ENCODE measurements at places on chromosomes 6 and 20. TPM values are rescaled to one million over a fixed set of nuclear protein-coding genes. Genes with fewer than 3 reads are reported as not detected.

DNA sequence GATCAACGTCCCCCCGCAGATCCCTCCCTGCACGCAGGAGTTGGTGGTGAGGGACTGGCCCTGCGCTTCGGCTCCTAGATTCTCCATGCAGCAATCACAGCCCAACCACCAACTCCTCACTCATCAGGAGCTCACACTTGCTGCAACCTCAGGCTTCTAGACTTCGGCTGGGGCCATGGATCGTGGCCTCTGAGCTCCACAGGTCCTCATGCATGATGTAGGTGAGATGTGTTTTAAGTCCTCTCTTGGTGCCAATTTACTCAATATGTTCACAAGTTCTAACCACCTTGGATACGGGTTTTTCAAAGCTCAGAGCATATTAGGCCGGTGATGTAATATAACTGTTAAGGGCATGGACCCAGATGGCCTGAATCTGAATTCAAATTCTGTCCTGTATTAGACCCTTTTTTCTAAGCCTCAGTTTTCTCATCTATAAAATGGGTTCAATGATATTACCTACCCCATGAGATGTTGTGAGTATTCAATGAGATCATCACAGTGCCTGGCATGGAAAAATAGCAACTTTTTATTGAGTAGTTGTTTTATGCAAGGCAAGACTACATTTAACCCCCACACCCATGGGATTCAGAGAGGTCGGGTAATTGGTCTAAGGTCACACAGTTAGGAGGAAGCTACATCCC lies 31.0 kb downstream of the SUN5 start:
- no peak for DNase-seq
- no peaks in the 10 kb centered on the region for H3K4me1 ChIP-seq
- H3K27ac ChIP-seq, result no peak overlapping the region
- peaks cover 3% of the 10 kb centered on the region for H3K27me3 ChIP-seq
- H3K4me3 ChIP-seq, result no peak overlapping the region

DNA sequence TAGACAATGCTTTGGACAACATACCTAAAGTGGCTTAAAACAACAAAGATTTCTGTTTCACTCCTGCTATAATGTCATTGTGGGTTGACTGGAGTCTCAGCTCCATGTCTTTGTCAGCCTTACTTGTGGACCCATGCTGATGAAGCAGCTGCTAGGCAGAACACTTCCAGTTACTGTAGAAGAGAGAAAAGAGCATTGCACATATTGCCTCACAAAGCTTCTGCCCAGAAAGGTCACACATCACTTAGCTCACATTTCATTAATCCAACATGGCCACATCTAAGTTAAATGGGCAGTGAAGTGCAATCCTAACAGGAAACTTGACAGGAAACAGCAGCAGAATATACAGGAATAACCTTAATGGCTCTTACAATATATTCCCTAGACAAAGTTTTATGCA lies 480.5 kb upstream of the HTR1E start:
- H3K4me1 ChIP-seq, result no peaks in the 10 kb centered on the region
- no peak overlapping the region for H3K4me3 ChIP-seq
- no peak overlapping the region for H3K27ac ChIP-seq
- no peaks in the 10 kb centered on the region for H3K36me3 ChIP-seq
- DNase-seq, result no peak

GRCh38 chr20:661474-662270 lies 8.7 kb upstream of the SRXN1 start:
- H3K4me3 ChIP-seq, result no peak overlapping the region
- no peak overlapping the region for H3K27ac ChIP-seq
- peaks cover 6% of the 10 kb centered on the region for H3K27me3 ChIP-seq
- DNase-seq, result no peak

- DNase-seq, result no peak
- H3K27me3 ChIP-seq, result peaks cover 12% of the 10 kb centered on the region
- no peak overlapping the region for H3K4me3 ChIP-seq
Observed at GRCh38 chr6:105755885-105756284, 330.3 kb upstream of the PRDM1 start.

GRCh38 chr20:22974354-22974753 lies 60.8 kb upstream of the SSTR4 start:
- peaks cover 12% of the 10 kb centered on the region for H3K4me1 ChIP-seq
- no peak overlapping the region for H3K27ac ChIP-seq
- no peak overlapping the region for H3K4me3 ChIP-seq

- no peak overlapping the region for H3K4me3 ChIP-seq
- peaks cover 32% of the 10 kb centered on the region for H3K27me3 ChIP-seq
- H3K36me3 ChIP-seq, result no peaks in the 10 kb centered on the region
- no peak for DNase-seq
Observed at GRCh38 chr20:46188866-46189541, 70.9 kb downstream of the CD40 start.

GRCh38 chr20:4415281-4415680 lies 306.4 kb upstream of the PRND start:
- no peaks in the 10 kb centered on the region for H3K36me3 ChIP-seq
- no peak overlapping the region for H3K4me3 ChIP-seq
- peaks cover 4% of the 10 kb centered on the region for H3K27me3 ChIP-seq
- no peaks in the 10 kb centered on the region for H3K4me1 ChIP-seq

GRCh38 chr6:134870677-134871498 lies 79.0 kb downstream of the ALDH8A1 start:
- H3K27me3 ChIP-seq, result no peaks in the 10 kb centered on the region
- no peaks in the 10 kb centered on the region for H3K4me1 ChIP-seq
- no peak overlapping the region for H3K27ac ChIP-seq
- no peaks in the 10 kb centered on the region for H3K36me3 ChIP-seq
- H3K4me3 ChIP-seq, result no peak overlapping the region

DNA sequence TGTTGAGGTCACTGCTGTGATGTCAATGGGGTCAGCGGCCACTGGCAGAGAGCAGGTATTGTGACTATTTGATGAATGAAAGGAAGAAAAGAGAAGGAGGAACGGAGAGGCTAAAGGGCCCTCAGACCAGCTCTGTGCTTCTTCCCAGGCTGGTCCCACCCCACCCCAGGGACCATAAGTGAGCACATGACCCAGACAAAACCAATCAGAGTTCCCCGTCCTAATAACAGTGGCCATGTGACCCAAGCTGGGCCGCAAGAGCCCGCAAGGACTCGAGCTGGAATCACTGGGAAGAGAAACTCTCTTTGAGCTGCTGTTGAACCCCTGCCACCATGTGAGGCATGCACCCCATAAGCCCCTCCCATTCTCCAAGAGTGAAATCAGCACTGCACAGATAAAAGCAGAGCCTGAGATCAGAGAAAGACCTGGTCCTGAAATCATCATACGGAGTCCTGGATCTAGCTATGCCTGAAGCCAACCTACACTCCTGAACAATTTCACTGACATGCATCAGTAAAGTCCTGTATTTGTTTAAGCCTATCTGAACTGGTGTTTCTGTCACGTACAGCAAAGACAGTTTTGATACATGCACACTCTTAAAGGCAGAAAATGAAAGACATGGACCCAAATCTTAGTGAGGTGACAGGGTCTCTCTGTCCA lies 90.2 kb downstream of the PREX1 start:
- H3K4me3 ChIP-seq, result no peak overlapping the region
- H3K27ac ChIP-seq, result no peak overlapping the region
- H3K4me1 ChIP-seq, result peaks cover 14% of the 10 kb centered on the region
- H3K27me3 ChIP-seq, result peaks cover 3% of the 10 kb centered on the region

GRCh38 chr6:55774286-55775028 lies 100.9 kb downstream of the BMP5 start:
- H3K27ac ChIP-seq, result no peak overlapping the region
- H3K36me3 ChIP-seq, result no peaks in the 10 kb centered on the region
- H3K4me1 ChIP-seq, result peaks cover 14% of the 10 kb centered on the region

Gene SMLR1
- total RNA-seq, result not detected

Gene TRIM10
- not detected for total RNA-seq

Gene GPX6
- not detected for total RNA-seq

Gene NRSN1
- total RNA-seq, result not detected

Gene HLA-DMA
- total RNA-seq, result 3.6 TPM

Gene PTCHD4
- total RNA-seq, result 1.1 TPM
